MM.1S (cell line): ENCODE measurements at places on chromosomes 3 and 15.

- H3K36me3 ChIP-seq = no peaks in the 10 kb centered on the region
- no peak overlapping the region for H3K27ac ChIP-seq
- H3K4me3 ChIP-seq = no peak overlapping the region
- no peaks in the 10 kb centered on the region for H3K27me3 ChIP-seq
- DNase-seq = no peak
Observed at GRCh38 chr3:83941990-83942745, 1016.6 kb upstream of the CADM2 start.

- H3K27me3 ChIP-seq = no peaks in the 10 kb centered on the region
- DNase-seq = no peak
- H3K4me1 ChIP-seq = no peaks in the 10 kb centered on the region
- no peaks in the 10 kb centered on the region for H3K36me3 ChIP-seq
- no peak overlapping the region for H3K27ac ChIP-seq
Observed at GRCh38 chr15:39115379-39116057, 465.4 kb upstream of the THBS1 start.

DNA sequence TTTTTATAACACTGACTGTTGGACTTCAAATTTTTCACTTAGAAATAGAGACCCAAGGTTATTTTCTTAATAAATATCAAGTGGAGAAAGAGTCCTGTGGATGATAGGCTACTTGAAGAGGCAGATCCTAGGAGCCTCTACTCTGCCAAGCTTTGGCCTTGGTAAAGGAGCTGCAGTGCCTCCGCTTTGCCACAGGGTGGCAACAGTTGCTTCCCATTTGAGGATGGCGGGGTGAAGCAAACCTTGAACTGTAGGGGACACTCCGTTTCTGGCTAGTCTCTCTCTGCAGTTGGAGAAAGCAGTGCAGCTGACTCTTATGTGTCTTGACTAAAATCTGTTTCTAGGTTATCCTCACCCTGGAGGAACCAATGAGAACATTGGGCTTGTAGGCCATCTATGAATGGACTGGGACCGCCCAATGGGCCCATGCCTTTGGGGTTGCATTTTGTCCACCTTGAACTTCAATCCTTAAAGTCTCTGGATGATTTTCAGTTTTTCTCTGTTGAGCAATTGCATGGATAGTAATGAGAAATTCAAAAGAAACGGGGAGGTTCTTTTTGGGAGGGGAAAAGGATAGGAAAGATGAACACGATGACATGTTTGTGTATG lies 9.8 kb downstream of the SCG5 start:
- H3K27me3 ChIP-seq = no peaks in the 10 kb centered on the region

DNA sequence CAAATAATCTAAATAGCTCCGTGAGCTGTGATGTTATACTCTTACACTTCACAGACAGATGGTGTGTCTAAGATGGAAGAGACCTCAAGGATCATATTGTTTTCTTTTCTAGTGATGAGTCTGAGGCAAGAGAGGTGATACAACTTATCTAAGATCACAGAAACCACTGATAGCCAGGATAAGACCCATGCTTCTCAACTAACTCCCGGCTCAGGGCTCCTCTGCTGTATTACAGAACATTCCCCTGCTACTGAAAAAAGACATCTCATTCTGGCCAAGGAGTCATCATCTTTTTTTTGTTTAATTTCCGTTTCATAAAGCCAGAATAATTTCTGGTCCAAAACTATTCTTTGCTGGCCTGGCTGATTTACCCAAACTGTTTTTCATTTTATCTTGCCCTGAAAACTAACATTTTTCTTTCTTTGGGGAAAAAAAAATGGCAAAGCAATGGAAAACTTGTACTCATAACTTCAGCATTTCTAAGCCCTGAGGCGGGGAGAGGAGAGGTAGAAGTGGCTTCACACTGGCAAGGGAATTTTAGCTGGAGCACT lies 46.9 kb upstream of the GAP43 start:
- H3K4me3 ChIP-seq = no peak overlapping the region
- no peak for DNase-seq
- no peak overlapping the region for H3K27ac ChIP-seq
- no peaks in the 10 kb centered on the region for H3K27me3 ChIP-seq
- no peaks in the 10 kb centered on the region for H3K36me3 ChIP-seq

- H3K36me3 ChIP-seq = peaks cover 6% of the 10 kb centered on the region; the same call in 1 of the 2 replicates
- H3K4me1 ChIP-seq = no peaks in the 10 kb centered on the region
- H3K27ac ChIP-seq = no peak overlapping the region
- no peak overlapping the region for H3K4me3 ChIP-seq
- DNase-seq = no peak
Observed at GRCh38 chr15:82838096-82838735, 28.8 kb downstream of the WHAMM start.

DNA sequence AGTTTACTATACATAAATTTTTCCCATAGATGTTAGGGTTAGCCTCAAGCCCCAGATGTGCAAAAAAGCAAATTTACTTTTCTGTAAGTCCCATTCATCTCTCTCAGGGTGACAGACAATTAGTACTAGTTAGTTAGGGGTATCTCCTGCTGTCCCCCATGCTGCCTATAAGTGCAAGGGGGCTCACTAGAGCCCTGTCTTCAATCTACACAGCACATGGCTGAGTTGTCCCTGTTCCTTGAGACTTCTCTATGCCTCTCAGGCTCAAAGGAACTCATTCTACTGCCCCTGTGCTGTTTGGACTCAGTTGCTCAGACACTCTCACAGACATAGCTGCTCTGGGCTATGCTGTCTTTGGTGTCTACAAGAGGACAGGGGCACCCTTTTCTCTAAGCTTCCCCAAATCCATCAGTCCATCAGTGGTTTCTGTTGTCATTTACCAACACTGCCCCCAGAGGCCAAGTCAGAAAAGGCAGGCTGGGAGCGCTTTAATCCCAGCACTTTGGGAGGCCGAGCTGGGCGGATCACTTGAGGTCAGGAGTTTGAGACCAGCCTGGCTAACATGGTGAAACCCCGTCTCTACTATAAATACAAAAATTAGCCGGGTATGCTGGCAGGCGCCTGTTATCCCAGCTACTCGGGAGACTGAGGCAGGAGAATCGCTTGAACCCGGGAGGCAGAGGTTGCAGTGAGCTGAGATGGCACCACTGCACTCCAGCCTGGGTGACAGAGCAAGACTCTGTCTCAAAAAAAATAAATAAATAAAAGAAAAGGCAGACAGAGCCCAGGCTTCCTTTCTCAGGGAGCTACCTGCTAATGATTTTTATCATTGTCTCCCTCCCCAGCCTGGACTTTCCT lies 31.4 kb upstream of the PRTG start:
- peaks cover 9% of the 10 kb centered on the region; the same call in 1 of the 2 replicates for H3K4me1 ChIP-seq
- no peaks in the 10 kb centered on the region for H3K27me3 ChIP-seq
- H3K4me3 ChIP-seq = no peak overlapping the region
- H3K36me3 ChIP-seq = no peaks in the 10 kb centered on the region
- H3K27ac ChIP-seq = no peak overlapping the region

GRCh38 chr3:104279617-104280016 lies 1087.1 kb upstream of the ALCAM start:
- H3K4me1 ChIP-seq = peaks cover 6% of the 10 kb centered on the region
- H3K27me3 ChIP-seq = no peaks in the 10 kb centered on the region
- peak overlapping the region; percentile 11; the same call in 1 of the 2 replicates for H3K27ac ChIP-seq
- H3K36me3 ChIP-seq = no peaks in the 10 kb centered on the region

DNA sequence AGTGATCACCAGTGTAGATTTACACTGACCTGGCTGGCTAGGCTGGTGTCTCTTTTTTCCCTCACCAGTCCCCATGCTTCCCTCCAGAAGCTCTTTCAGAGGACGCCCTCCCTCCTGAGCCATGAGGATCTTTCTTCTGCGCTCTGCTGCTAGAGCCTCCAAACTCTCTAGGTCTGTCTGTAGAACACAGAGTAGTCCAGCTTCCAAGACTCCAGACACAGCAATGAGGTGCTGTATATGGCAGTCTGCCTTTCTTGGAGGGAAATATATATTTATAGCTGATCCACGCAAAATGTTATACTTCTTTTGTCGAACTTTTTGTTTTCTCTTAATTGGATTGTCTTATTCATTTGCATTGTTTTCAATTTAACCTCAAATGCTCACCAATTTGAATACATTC lies 1121.8 kb downstream of the ROBO2 start:
- no peak overlapping the region for H3K4me3 ChIP-seq
- DNase-seq = no peak
- H3K27ac ChIP-seq = no peak overlapping the region
- no peaks in the 10 kb centered on the region for H3K27me3 ChIP-seq
- H3K4me1 ChIP-seq = no peaks in the 10 kb centered on the region

GRCh38 chr3:43863966-43864933 lies 173.5 kb downstream of the ABHD5 start:
- no peaks in the 10 kb centered on the region for H3K27me3 ChIP-seq
- no peaks in the 10 kb centered on the region for H3K4me1 ChIP-seq
- H3K36me3 ChIP-seq = no peaks in the 10 kb centered on the region
- H3K4me3 ChIP-seq = no peak overlapping the region
- DNase-seq = no peak

DNA sequence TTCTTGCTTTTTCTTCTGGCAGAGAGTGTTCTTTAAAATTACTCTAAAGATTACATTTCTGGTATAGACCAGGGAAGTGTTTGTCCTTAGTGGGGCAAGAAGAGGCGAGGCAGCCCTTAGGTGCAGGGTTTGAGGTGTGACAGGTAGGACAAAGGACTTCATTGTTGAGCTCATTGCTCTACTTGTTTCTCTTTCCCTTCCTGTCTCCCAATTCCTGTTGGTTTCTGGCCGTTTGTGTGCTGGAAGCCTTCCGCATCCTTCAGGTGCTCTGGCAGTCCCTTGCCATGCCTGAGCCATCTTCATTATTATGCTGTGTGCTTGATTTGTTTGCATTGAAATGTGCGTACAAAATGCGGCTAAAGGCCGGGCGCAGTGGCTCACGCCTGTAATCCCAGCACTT lies 85.1 kb downstream of the CCK start:
- no peaks in the 10 kb centered on the region for H3K4me1 ChIP-seq
- DNase-seq = no peak
- H3K27me3 ChIP-seq = no peaks in the 10 kb centered on the region
- no peak overlapping the region for H3K4me3 ChIP-seq
- H3K36me3 ChIP-seq = no peaks in the 10 kb centered on the region

GRCh38 chr3:173993299-173993698 lies 595.8 kb downstream of the NLGN1 start:
- H3K27ac ChIP-seq = no peak overlapping the region
- H3K27me3 ChIP-seq = no peaks in the 10 kb centered on the region
- H3K4me1 ChIP-seq = no peaks in the 10 kb centered on the region
- H3K36me3 ChIP-seq = no peaks in the 10 kb centered on the region
- DNase-seq = no peak

GRCh38 chr3:126083511-126083912 lies 412 bp downstream of the SLC41A3 start:
- no peaks in the 10 kb centered on the region for H3K27me3 ChIP-seq
- H3K4me3 ChIP-seq = peak overlapping the region; percentile 83
- H3K36me3 ChIP-seq = no peaks in the 10 kb centered on the region

DNA sequence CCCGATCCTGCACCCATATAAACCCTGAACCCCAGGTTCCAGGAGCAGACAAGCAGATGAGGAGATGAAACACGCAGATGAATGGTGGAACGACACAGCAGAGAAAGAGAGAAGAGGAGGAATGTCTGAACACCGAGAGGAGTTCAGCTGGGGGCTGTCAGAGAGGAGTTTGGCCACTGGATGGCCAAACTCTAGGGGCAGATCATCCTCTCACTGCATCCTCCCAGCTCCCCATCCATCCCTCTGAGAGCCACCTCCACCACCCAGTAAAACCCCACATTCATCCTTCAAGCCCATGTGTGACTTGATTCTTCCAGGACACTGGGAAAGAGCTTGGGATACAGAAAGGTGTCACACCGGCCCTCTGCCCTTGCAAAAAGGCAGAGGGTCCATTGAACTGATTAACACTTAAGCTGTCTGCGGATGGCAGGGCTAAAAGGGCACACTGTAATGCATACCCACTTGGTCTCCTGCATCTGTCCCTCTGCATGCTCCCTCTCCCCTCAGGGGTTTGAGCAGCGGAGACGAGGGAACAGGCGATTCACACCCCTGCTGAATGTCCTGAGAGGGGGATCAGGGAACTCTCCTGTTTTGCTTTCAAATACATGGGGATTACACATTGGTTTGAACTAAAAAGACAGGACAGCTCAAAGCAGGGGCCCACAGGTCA lies 53.8 kb downstream of the TMED3 start:
- no peaks in the 10 kb centered on the region for H3K4me1 ChIP-seq
- H3K4me3 ChIP-seq = no peak overlapping the region
- H3K36me3 ChIP-seq = no peaks in the 10 kb centered on the region
- H3K27me3 ChIP-seq = no peaks in the 10 kb centered on the region
- DNase-seq = no peak
- H3K27ac ChIP-seq = no peak overlapping the region

GRCh38 chr3:177484926-177485325 lies 287.6 kb upstream of the TBL1XR1 start:
- no peaks in the 10 kb centered on the region for H3K4me1 ChIP-seq
- no peak overlapping the region for H3K4me3 ChIP-seq
